ENCODE measurements at places on chromosomes 16 and 17. TPM values are rescaled to one million over a fixed set of nuclear protein-coding genes. Genes with fewer than 3 reads are reported as not detected.

CPNE7 gene
- 3.2 TPM for total RNA-seq

DNA sequence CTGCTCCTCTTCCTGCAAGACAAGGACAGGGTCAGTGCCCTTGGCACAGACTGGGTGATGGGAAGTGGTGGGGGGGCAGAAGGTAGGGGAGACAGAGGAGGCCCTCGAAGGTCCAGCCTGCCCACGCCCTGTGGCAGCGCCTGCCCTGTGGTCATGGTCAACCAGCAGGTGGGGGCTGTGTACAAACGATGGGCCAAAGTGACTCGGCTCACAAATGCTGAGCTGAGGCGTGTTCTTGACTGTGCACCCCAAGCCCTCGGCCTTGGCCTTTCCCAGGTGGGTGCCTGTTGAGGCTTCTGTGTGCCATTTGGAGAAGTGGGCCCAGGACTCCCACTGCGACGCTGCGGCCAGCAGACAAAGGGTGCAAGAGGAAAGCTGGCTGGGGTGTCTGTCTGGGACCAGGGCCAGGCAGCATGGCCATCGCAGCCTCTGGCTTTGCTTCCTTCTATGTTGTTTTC is 22.6 kb downstream of the MXRA7 start:
- no peak for DNase-seq

- DNase-seq = no peak
These were observed 25.5 kb downstream of the POLR3E start for GRCh38 chr16:22322741-22323140.

DNA sequence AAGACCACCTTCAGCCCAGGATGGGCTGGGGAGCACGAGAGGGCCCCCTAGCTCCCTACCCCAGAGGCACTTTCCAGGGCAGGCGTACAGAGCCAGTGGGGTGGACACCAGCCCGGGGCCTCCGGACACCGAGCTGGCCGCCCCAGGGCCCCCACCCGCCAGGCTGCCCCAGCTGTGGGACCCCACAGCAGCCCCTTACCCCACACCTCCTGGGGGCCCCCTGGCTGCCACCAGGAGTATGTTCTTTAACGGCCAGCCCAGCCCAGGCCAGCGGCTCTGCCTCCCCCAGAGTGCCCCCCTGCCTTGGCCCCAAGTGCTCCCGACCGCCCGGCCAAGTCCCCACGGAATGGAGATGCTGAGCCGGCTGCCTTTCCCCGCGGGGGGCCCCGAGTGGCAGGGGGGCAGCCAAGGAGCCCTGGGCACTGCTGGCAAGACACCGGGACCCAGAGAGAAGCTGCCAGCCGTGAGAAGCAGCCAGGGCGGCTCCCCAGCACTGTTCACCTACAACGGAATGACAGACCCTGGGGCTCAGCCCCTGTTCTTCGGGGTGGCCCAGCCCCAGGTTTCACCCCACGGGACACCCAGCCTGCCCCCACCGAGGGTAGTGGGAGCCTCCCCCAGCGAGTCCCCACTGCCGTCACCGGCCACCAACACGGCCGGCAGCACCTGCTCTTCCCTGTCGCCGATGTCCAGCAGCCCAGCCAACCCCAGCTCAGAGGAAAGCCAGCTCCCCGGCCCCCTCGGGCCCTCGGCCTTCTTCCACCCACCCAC is 24.3 kb upstream of the ZFPM1 start:
- no peak for DNase-seq

Measured in CD8-positive, alpha-beta memory T cell (primary cell).